ENCODE measurements at places on chromosomes 11 and 22.
A peak's percentile ranks its signal among the peaks of the same experiment; 100 is the strongest.

DNA sequence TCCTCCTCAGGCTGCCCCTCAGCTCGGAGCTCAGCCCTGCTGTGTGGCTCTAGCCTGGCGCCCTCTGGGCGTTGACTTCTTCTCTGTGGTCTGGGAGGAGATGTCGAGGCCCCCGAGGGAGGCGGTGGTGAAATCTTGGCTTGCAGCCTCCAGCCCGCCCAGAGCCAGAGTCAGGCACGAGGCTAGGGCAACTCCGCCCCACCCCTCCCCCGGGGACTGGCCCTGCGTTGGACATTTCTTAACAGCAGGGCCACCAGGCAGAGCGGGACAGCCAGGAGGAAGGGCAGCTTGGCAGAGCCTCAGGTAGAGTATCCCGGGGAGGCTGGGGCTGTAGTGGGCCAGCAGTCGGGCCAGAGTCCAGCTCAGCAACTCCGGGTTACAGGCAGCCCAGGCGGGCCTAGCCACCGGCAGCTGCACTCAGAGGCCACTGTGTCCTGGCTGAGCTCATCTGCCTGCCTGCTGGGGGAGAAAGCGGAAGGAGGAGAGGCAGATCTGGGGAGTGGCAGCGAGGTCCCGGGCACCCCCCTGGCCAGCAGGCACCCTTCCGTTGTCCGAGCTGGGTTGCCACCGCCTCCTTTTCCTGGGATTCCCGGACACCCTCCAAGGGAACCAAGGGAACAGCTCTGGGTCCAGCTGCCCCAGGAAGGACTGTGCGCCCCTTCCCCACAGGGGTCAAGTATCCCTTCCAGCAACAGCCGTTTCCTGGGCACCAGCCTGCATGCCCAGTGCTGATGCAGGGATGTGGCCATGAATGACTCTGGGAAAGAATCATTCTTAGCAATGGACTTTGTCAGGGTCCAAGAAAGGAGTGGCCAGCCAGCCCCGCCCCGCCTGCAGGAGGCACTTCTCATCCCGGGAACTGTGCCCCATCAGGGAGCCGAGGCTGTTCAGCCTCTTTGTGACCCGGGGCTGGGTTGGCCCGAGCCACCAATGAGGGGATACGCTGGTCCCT lies at the start of gene ALDH3B1:
TSS of gene ALDH3B1 (plus strand) at position 238 of the 952 bp plus-strand sequence. CDS start 4,971 bp downstream, outside the sequence.
- peak; percentile 39 for DNase-seq

DNA sequence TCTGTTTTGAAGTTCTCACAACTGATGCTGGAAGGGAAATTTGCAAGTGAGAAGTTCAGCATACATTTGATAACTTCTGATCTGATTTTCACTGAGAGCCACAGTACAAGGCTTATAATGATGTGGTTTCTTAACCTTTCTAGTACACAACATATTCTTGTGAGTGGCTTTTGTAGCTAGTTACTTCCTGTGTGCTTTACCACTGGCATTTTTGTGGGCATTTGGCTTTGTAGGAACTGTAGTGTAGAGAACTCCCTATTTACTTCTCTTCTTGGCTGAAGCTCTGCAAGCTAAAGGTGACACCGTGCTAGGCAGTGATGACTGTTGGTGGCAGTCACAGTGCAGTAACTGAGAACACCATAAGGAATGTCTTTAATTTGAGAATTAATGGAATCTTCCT lies 14.9 kb downstream of the USP47 start:
- DNase-seq: no peak

- no peak for DNase-seq
These were observed 124.5 kb upstream of the SYT13 start for GRCh38 chr11:45410391-45411227.

- DNase-seq: peak; percentile 45
These were observed 236.1 kb downstream of the TTC28 start for GRCh38 chr22:28443526-28443876.

DNA sequence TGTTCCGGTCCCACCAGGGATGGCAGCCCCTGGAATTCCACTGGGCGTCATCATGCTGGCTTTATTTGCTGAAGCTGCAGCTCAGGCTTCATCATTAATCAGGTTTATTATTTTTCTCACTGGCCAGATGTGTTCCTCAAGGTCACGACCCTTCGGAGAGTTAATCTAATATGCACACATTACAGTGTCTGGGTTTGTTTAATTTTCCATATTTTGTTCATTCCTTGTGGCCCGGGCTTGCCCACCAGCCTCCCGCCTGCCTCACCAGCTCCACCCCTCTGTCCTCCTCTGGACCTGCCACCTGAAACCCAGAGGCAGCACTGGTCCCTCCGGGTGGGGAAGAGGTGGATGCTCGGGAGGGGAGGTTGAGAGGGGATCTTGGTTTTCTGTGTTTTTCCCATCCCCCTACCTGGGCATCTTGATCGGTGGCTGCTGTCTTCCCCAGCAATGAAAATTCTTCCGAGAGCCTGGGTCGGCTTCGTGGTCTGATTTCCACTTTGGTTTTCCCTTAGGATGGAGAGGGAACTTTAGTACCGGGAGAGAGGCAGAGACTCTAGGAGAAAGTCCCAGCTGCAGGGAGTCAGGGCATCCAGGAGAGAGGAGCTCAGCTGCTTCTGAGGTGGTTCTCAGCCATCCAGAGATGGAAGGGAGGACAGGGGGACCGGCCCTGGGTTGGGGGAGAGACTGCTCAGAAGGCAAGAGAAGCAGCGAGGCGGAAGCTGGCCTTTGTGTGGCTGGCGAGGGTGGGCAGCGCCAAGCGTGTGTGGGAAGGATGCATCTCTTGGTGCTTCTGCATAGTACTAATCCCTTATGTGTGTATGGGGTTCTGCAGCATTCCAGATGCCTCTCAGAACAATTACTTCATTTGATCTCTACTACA lies 2.1 kb downstream of the GRIK4 start:
- no peak for DNase-seq

- no peak for DNase-seq
These were observed 9.6 kb upstream of the SC5D start for GRCh38 chr11:121282886-121283502.

DNA sequence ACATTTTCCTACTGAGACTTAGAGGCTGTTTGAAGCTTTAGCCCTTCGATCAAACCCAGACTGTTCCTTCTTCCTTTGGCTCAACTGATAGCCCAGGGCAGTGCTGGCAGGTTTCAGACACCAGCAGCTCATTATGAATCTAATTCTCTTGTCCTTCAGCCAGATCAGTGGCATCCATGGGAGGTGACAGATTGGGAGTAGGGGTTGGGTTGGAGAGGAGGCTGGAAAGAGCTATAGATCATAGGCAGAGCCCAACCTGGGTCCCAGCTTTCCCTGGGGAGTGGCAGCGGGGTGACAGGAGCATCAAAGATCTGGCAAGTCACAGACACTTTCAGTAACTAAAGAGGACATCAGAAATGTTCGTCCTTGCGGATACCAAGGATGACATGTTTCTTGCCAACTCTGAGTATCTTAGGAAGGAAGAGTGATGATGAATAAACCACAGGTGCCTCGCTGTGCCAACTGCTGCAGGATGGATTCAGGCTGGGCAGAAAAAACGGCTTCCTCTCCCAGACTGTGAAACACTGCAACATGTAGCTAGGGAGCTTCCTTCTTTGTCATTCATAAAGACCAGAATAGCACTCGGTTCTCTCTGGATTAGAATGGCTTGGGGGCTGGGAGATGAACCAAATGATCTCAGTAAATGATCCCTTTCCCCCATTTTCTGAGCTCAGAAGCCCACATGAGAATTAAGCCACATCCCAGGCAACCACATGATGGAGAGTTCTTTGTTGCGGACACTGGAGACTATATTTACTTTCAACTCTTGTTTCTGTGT lies 19.1 kb downstream of the ABCC8 start:
- no peak for DNase-seq

GRCh38 chr22:50008151-50009040 lies 4.2 kb downstream of the IL17REL start:
- DNase-seq: no peak

DNA sequence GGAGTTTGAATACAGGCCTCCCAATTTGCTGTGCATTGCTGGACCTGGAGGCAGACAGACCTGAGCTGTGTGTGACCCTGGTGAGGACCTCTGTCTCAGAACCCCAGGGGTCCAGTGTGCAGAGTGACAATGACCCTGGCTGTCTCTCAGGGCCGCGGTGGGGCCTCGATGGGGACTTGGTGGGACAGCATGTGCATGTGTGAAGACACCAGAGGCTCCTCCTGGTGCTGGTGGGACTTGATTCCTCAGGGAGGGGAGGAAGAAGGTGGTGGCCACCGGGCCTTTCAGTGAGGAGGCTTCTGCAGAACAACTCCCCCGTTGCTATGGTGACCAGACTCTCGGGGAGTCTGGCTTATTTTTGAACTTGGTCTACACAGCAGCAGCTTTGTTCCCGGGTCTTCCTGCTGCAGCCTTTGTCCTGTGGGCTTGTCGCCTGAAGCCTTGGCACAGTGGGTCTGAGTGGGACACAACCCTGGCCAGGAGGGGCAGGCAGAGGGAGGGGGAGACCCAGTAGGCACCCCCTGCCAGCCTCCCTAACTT lies 35.3 kb downstream of the MCM5 start:
- no peak for DNase-seq

GRCh38 chr22:46482056-46482675 lies 55.3 kb downstream of the CELSR1 start:
- DNase-seq: no peak

DNA sequence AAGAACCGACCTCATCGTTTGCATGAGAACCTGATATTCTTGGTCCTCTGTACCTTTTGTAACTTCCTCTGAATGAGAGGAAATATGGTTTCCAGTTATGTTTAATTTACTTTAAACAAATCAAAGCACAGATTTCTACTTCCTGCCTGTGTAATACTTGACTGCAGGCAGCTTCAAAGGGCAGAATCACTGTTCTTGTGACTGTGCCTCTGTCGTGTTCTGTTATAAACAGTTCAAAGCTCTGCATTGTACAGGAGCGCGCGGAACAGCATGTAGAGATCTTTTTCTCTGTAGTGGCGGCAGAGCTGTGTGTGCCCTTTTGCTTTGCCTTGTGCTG lies 73.2 kb upstream of the CLDN5 start:
- DNase-seq: no peak

DNA sequence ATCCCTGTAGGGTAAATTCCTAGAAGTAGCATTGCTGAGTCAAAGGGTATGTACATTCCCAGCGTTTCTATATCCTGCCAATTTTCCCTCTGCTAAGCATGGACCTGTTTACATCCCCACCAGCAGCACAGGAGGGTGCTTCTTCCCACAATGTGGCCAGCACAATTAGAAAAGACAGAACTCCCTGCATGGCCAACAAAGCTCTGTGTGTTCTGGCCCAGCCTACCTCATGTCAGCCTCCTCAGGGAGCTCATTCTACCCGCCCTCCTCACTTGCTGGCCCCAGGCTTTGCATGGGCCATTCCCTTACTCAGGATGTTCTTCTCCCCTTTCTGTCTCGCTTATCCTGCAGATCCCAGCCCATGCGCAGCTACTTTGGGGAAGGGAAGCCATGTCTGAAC lies 186.1 kb downstream of the DSCAML1 start:
- peak; percentile 4 for DNase-seq

- DNase-seq: no peak
These were observed 129.8 kb downstream of the OPCML start for GRCh38 chr11:133402551-133402950.

DNA sequence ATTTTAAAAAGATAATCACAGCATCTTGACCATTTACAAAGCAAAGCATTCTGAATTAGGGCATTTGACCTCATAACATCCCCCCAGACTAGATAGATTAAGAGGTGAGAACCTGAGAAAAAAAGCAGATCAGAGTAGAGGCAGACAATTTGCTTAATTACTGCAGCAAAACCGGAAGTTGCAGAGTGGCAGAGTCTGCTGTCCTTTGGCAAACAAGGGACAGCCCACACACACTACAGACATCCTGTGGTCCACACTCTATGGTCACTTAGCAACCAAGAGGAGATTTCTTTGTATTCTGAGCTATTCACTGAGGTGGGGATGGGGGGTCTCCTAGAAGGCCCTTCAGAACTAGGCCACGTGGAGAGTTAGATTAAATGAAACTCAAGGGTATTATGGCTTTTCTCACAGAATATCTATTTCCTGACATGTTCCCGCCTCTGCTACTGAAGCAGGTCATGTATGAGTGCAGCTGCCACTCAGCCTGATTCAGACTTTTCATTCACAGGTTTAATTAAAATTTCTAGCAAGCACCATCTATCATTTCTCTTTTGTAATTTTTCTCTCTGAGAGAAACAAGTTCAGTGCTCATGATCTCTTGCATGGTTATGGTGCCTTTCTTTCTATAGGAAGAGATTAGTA lies 48.5 kb downstream of the SVIP start:
- DNase-seq: no peak

DNA sequence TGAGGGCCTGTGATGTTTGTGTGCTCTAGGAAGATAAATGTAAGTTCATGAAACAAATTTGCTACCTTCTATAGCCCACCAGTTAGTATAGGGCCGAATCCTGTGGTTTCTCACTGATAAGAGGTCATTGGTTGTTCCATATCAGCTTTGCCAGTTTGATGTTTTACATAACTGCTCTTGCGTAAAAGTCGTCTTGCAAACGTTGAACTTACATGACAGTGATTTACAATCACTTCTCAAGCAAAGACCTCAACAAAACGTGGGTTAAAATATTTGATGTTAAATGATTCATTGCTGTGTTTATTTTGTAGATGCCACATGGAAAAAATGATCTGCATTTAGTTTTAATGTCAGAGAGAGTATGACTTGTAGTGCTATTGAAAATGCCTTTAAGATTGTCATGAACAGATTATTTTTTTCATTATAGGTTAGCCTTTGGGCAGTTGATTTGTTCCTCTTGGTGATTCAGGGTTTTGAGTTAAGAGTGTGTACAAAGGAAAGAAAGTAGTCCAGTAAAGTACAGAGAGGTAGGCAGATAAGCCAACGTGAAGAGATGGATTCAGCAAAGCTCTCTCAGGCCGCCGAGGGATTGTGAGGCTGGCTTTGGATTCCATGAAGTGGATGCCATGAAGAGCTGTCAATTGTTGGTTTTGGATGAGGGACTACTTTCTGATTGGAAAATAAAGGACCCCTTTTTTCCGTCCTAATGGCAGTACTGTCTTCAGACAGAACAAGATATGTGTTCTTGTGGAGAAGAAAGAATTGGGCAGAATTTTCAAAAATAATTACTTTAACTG lies 2.6 kb downstream of the EWSR1 start:
- DNase-seq: peak; percentile 23

DNA sequence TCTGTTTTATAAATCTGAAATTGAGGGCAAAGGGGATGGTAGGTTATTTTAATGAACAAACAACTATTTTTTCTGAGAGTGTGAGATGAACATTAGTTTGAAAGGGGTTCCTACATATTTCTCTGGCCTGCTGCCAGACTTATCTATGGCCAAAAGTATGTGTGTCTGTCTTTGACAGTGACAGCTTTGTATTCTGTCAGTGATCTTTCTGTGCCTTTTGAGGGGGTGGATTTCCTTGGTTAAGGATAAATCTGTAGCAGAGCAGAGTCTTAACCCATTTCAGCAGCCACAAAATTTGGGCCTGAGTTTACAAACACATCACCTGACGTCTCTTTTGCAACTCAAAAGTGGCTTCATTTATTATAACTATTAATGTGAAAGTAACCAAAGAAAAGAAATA lies 30.9 kb downstream of the ZFTA start:
- DNase-seq: no peak

GRCh38 chr22:26642465-26643417 lies 14.6 kb upstream of the MIAT start:
- no peak for DNase-seq

GRCh38 chr11:101866619-101867491 lies 48.0 kb upstream of the CEP126 start:
- peak; percentile 81 for DNase-seq

GRCh38 chr11:110470716-110471115 lies 41.0 kb downstream of the FDX1 start:
- DNase-seq: no peak

Data from epithelial cell of esophagus (primary cell).